ENCODE measurements at places on chromosomes 1 and 21.

DNA sequence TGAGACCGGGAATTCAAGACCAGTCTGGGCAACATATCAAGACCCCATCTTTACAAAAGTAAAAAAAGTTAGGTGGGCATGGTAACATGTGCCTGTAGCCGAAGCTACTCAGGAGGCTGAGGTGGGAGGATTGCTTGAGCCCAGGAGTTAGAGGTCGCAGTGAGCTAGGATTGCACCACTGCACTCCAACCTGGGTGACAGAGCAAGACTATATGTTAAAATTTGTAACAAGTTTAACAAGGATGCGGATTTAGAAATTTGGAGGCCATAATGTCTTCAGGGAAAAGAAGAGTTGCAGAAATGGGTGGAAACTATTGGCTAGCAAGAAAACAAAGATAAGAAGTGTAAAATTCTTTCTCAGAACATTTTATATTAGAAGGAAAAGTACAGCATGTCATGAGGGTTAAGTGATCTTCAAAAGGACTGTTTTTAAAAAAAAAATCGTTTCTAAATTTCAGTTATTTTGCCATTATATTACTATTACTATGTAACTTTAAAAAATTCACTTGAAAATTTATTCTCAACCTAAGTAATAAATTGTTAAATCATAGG lies 17.6 kb downstream of the SOAT1 start:
- no peak for ATAC-seq

DNA sequence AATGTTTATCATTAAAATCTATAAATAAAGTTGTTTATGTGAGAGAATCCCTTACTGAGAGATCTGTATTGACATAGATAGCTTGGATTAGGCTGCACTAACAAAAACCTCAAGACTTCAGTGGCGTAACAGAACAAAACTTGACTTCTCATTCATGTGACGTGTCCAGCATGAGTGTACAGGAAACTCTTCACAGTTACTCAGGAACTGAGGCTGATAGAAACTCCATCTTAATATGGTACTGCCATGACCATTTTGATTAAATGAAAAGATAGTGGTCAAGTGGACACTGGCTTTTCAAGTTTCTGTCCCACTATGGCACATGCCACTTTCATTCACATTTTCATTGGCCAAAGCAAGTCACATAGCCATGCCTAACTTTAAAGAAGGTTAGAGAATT lies 3.7 kb downstream of the ST3GAL3 start:
- no peak for ATAC-seq

DNA sequence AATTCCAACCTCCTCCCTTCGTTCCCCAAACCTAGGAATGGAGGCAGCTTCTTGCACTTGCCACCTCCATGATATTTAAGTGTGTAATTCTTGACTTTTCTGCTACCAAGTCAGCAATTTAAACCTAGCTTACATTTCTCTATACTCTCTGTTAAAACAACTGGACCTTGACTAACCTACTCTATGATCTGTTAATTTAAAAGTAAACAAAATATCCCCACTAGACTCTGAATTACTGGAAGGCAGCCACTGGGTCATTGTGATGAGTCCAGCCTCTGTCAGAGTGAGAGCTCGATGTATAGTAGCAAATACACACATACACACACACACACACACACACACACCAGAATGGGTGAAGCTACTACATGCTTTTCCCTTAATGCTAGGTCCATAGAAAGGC lies 40.0 kb upstream of the DHCR24 start:
- no peak for ATAC-seq

DNA sequence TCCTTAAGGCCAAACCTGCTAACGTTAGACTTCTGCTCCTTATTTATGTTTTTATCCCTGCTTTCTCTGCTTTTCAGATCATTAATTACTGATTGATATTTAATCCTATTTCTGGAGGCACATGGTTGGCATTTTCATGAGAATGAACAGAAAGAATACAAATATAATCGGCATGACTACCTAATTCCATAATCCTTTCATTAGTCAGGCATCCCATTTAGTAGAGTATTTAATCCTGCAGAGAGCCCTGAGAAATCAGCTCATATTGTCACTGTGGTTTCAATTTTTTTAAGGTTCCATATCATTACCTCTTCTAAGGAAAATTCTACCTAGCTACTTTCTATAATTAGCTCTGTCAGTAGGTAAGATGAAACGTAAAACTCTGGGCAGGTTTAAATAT lies 238.8 kb downstream of the NCAM2 start:
- no peak for ATAC-seq

DNA sequence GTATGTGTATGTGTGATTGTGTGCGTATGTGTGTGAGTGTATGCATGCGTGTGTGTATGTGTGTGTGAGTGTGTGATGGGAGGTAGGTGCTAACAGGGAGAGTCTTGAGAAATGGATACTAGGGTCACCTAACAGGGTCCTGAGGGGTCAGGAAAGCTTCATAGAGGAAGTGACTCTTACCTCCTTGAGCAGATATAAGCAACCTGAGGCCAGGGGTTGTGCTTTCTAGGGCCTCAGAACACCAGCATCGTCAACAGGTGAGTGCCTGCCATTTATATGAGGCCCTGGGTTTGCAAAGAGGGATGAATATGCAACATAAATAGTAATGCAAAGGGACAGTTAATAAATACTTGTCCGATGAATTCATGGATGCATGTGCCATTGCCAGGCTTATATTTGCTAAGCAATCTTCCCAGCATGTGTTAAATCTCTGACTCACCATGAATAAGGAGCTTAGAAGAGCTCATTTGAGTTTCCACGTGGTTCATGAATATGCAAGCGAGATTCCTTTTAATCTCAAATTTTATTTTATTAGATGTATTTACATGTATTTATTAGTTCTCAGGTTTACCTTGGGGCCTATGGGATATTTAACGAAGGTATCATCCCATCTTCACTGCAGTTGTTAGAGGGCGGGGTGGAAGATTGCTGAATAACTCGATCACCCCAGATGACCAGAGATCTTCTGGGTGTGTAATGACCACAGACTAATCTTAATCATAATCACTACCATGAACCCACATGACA lies 438.3 kb downstream of the CAMTA1 start:
- ATAC-seq, result peak; percentile 61

GRCh38 chr1:208190784-208191183 lies 53.4 kb downstream of the PLXNA2 start:
- no peak for ATAC-seq

- ATAC-seq, result no peak
These were observed 180.6 kb downstream of the PLA2G4A start for GRCh38 chr1:187009320-187009719.

- ATAC-seq, result no peak
These were observed 32.1 kb downstream of the GRHL3 start for GRCh38 chr1:24351247-24351646.

- ATAC-seq, result peak; percentile 45
These were observed 12.3 kb upstream of the SDC3 start for GRCh38 chr1:30920827-30921226.

GRCh38 chr21:41606706-41607105 lies 98.7 kb upstream of the TMPRSS2 start:
- no peak for ATAC-seq

DNA sequence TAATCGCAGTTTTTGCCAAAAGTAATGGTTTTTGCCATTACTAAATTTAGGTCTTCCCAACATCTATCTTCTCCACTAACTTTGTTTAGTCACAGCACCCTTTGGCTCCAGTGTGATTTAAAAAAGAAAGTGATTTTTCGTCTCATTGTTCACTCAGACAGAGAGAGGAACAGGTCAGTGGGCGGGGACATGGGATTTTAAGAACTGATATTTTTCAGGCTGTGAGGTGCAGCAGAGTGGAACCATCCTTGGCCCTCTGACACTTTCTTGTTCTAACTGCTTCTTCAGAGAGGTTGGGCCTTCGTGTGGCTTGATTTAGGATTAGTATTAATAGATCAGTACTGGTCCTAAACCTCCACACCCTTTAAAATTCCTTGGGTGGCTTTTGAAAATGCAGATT lies 38.8 kb downstream of the CASQ2 start:
- ATAC-seq, result peak; percentile 86

DNA sequence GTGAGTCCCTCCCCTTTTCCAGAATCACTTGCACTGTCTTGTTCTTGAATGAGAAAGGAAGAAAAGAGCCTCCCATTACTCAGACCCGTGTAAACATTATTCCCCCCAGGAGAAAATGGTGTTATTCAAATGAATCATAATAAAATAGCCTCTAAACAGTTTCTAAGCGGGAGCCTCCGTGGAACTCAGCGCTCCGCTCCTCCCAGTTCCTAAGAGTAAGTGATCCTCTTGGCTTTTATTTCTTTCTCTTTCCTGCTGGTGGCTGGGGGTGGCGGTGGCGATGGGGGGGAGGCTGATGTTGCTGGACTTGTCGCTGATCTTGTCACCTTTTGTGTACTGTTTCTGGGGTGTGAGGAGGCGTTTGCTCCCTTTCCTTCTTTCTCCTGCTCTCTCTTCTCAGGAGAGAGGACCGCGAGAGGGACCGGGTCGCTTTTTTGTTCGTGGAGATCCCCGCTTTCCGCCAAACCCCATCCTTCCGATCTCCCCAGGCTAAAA lies 781 bp downstream of the PROX1 start:
- no peak for ATAC-seq

- no peak for ATAC-seq
These were observed 126.7 kb downstream of the LIPI start for GRCh38 chr21:14084068-14084501.

GRCh38 chr1:151616505-151616849 lies 4.6 kb downstream of the SNX27 start:
- ATAC-seq, result no peak

DNA sequence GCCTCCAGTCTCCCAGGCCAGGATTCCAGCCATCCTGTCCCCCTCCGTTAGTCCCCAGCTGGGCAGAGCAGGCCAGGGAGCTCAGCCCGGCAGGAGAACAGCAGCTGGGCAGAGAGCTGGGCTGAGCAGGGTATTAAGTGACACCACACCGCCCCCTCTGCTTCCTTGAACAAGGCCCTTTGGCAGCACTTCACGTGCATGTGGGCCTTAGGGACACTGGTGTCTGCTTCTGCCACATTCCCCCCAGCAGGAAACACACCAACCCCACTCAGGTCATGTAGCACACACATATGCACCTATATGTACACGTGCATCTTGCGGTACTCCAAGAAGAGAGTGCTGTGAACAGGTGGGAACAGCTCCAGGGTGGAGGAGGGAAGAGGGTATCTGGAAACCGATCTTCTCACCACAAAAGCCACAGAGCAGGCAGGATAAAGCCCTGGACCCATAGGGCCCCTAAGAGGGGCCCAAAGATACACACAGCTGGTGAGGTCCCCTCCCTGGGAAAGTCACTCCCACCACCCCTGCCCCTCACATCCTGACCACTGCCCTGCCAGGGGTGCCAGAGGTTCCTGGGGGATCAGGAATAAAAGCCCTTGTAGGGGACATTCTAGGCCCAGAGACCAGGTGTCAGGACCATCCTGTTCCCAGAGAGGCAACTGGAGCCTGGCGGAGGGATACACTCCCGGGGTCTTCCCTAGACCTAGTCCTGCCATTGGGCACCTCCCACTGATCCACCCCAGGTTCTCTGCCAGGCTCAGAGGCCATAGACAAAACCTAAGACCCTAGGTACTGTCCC lies 4.5 kb downstream of the EPHA2 start:
- no peak for ATAC-seq

GRCh38 chr1:44717156-44717555 lies 13.8 kb downstream of the RNU5D-1 start:
- ATAC-seq, result no peak

- ATAC-seq, result no peak
These were observed 22.6 kb downstream of the RCAN1 start for GRCh38 chr21:34592120-34592955.

- ATAC-seq, result no peak
These were observed 92.9 kb downstream of the PIGK start for GRCh38 chr1:77126307-77126706.

GRCh38 chr1:32241001-32241763 lies 5.8 kb upstream of the FAM167B start:
- peak; percentile 53 for ATAC-seq

DNA sequence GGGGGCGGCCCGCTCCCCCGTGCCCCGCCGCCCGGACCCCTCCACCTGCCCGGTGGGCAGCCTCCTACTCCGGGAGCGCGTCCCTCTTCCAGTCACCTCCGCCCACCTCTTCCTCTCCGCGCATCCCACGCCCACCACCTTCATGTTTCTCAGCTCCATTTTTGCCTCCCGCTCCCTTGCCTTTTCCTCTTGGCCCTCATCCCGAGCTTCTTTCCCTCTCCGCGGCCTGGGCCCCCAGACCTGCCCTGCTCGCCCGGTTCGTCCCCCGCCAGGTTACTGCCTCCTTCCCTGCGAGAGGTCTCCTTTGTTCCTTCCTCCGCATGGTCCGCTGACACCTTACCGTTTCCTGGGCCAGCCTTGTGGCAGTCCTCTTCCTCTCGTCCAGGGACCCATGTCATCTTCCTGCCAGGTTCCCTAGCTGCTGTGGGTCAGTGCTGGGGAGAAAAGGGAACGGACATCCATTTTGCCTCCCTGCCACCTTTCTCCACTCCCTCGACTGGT lies 563 bp downstream of the QSOX1 start:
- ATAC-seq, result peak; percentile 8

DNA sequence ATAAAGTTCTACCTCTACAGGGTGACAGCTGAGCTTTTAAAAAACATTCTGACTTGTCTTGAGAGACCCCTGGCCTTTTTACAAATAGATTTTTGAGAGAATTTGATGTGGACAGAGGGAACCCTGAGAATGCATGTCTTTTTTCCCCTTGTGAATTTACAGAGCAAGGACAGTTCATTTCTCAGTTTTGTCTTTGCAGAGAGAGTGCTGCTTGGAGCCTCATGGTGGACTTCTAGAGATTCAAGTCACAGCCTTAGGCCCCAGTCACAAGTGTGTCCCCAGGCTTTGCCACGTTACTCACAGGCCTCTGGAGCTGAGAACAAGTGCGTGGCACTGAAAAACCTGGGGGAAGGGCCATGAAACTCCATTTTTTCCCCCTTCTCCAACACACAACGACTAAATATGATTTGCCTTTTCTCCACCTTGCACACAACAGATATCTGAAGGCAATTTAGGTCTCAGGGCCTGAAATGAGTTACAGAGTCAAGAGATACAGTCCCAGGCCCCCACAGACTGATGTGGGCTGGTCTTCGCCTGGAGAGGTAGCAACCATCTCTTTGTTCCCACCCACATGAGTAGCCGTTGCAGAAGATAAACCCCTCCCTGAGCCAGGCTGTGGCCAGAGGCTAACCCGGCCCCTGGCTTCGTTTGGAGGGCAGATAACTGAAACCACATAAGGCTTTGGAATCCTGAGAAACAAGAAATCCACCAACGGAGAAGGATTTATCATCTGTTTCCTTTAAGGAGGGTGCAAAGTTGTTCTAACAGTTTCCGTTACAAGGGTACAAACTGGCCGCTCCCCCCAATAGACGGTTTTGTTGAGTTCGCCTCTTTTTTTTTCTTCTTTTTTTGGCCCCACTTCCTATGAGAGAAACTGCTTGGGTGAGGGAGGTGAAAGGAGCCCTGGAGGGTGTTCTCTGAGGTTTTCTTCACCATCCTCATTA lies 1.0 kb upstream of the PIGV start:
- ATAC-seq, result no peak

GRCh38 chr1:56569661-56570060 lies 9.7 kb downstream of the PLPP3 start:
- ATAC-seq, result peak; percentile 69
